Heart right ventricle (tissue), 16 donors: ENCODE measurements at places on chromosomes 12 and 14. TPM values are rescaled to one million over a fixed set of nuclear protein-coding genes. Genes with fewer than 3 reads are reported as not detected.

- no peak for DNase-seq
These were observed 748.8 kb downstream of the C12orf50 start for GRCh38 chr12:87280356-87280755.

TMEM132D gene
- total RNA-seq = not detected

- DNase-seq = no peak
These were observed 13.3 kb upstream of the ANAPC5 start for GRCh38 chr12:121365416-121366062.

CIROP gene
- not detected for total RNA-seq

RAN gene
- total RNA-seq = 327 TPM

GRCh38 chr12:95944108-95944704, 1.1 kb downstream of the AMDHD1 start:
- no peak for DNase-seq

TMEM179 gene
- 0.54 TPM for total RNA-seq

DNA sequence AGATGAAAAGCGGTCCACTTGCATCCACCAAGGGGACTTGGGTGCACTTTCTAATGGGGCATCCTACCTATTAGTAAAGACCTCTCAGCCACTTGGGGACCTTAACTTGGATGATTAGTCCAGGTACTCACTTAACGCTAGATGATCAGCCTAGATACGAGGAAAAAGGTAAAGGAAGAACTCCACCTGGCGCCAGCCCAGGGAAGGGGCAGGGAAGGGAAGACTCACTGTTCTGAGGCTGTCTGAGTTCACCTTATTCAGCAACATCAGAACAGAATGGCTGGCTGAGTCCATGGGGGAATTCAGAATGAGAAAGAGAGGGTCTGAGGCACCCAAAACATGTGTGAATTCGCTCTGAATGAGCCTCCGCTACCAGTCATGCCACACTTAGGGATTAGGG, 7.1 kb downstream of the IL22 start:
- DNase-seq = no peak

- DNase-seq = no peak
These were observed 461.4 kb upstream of the USP15 start for GRCh38 chr12:61798778-61799177.

DNA sequence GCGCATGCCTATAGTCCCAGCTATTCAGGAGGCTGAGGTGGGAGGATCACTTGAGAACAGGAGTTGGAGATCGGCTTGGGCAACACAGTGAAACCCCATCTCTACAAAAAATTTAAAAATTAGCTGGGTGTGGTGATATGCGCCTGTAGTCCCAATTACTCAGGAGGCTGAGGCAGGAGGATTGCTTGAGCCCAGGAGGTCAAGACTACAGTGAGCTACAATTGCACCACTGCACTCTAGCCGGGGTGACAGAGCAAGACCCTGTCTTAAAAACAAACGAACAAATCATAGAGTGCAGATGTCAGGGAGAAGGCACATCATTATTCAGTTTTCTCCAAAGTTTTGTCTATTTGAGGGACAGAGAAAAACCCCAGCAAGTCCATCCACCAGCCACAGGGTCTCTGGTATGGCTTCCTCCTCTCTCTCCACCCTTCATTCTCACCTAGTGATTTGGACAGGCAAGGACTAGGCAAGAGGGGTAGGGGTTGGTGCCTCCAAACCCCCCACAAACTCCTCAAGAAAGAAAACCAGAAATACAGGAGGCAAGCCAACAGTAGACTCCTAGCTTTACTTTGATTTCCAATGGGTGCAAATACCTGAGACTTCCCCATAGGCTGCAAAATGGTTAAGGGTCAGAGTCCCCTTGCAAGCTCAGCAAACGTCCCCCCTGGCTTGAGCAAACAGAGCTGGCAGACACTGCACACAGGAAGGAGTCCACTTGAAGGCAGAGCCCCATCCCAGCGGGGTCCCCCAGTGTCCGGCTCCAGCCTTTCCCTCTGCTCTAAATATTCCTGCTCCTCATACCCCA, 26.5 kb upstream of the RPLP0 start:
- DNase-seq = no peak

TPPP2 gene
- 1.6 TPM for total RNA-seq

CMKLR1 gene
- total RNA-seq = 5.3 TPM

- DNase-seq = no peak
These were observed 221.8 kb upstream of the RTL1 start for GRCh38 chr14:101125313-101125712.

ZDHHC22 gene
- not detected for total RNA-seq

DNA sequence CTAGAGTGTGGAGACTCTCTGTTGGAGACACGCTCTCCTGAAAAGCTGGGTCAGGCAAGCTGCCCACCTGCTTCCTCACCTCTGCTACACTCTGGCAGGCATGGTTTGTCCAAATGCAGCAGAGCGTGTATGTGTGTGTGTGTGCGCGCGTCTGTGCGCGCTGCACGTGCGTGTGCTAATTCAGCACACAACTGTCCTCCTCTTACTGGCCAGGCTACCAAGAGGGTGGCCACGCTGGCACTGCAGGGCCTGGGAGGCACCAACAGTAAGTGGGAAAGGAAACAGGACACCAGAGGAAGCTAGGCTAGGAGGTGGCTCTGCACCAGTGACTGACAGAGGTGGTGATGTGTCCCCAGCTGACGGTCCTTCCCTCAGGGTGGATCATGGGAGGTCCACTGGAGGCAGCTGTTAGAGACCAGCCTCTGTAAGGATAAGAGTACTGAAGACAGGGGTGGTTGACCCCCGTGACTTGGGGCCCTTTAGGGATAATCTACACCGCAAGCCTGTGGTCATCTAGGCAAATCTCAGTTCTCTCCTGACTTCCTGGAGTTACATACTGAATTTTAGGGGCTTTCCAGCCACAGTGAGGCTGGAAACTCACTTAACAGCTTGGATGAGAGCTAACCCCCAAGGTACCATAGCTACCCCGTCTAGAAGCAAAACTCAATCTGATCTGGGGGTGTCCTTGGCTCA, 15.6 kb upstream of the TFCP2 start:
- DNase-seq = no peak

DNA sequence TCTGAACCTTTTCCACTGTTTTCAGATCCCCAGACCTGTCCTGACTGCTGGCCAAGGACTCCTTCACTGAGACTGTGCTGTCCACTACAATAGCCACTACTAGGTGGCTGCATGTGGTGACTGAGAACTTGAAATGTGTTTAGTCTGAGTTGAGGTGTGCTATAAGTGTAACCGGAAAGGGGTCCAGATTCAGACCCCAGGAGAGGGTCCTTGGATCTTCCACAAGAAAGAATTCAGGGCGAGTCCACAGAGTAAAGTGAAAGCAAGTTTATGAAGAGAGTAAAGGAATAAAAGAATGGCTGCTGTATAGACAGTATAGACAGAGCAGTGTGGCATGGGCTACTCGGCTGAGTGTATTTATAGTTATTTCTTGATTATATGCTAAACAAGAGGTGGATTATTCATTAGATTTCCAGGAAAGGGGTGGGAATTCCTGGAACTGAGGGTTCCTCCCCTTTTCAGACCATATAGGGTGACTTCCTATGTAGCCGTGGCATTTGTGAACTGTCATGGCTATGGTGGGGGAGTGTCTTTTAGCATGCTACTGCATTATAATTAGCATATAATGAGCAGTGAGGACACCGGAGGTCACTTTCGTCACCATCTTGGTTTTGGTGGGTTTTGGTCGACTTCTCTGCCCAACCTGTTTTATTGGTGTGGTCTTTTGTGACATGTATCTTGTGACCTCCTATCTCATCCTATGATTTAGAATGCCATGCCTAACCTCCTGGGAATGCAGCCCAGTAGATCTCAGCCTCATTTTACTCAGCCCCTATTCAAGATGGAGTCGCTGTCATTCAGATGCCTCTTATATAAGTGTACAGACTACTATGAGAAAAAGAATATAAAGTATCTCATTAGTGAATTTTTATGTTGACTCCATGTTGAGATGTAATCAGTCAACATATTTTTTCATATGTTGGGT, 70.0 kb upstream of the SRSF5 start:
- no peak for DNase-seq

- no peak for DNase-seq
These were observed 42.1 kb upstream of the STRN3 start for GRCh38 chr14:31068235-31068634.

ZFHX2 gene
- 0.75 TPM for total RNA-seq

DLK1 gene
- total RNA-seq = 6.9 TPM

TOMM20L gene
- total RNA-seq = not detected

TGFB3 gene
- total RNA-seq = 33.3 TPM

DNA sequence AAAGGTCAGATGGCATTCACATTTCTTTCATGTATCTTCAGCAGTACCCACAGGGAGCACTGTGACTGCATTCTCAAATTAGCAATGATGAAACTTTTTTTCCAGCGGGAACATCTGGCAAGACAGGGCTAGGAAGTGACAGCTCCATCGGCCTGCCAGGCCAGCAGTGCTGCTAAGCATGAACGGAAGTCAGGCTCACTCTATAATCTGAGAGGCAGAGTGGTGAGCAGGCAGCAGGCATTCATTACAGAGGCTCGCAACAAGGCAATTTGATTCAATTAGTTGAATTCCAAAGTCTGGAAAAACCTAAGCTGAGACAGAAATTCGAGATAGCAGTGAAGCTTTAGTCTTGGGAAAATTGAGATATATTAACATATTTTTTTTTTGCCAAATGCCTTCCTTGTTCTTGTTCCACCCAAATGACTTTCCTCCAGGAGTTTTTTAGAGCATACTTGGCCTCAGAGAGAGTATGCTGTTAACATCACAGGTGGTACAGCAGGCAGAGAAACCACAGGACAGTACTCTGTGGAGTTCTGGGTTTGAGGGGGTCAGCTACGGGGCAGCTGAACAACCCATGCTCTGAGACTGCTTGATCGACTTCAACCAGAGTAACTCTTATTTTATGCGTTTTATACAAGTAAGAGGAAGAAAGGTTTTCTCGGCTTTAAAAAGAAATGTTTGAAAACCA, 414.9 kb downstream of the APAF1 start:
- peak; percentile 48 for DNase-seq

EVL gene
- total RNA-seq = 58.0 TPM

DNA sequence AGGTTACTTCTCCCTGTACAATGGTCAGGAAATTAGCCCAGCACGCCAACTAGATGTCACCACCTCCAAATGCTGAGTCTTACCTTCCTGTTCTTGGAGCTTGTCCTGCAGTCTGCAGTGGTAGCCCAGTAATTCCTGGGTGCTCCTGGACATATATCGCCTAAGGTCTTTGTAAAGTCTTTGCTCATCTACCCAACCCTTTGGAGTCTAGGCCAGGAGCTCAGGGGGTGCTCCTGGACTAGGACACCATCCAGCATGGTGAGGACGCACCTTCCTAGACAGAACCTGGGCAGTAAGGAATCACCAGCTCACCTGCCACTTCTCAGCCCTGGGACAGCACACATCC, 569 bp downstream of the SERPINA10 start:
- no peak for DNase-seq

EGLN3 gene
- 271 TPM for total RNA-seq

DNA sequence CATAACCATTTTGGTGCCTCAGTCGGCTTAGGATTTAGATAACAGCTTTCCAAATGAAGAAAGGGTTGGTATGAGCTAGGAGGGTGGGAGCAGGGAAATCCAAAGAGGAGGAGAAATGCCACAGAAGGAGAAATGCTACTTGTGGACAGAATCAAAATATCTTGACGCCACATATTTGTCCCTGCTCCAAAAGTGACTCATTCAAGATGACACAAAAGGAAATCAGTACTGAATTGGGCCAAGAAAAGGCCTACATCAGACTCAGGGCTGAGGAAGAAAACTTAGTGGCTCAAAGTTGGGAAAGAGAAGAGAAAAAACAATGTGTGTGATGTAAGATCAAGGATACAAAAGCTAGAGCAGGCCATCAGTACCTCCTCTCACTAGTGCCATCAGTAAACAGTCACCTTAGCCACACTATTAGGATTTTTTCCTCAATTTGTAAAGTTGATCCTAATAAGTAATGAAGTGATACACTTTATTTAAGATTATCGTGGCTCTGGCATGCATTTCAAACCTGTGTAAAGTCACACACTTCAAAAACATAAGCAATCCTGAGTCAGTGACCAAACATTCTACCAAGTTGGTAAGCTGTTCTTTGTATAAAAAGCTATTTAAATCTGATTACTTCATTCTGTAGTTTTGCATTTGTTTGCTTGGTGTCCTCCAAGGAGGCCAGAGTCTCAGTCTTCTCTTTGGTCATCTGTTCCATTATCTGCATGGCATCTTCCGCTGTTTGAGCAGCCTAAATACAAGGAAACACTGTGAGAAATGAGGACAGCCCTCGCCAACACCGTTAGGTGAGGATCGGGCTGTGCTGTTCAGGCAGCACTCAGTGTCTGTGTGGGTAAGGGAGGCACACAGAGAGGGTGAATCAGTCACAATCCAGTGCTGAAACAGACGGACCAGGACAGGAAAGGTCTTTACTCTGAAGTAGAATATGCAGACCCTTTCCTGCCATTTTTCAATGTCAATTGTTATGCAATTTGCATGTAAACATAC, 52.6 kb upstream of the VPS33A start:
- no peak for DNase-seq

GRCh38 chr12:116138364-116138763, 139.1 kb downstream of the MED13L start:
- DNase-seq = no peak

- DNase-seq = no peak
These were observed 175.1 kb upstream of the ARHGAP5 start for GRCh38 chr14:31902002-31902401.

GRCh38 chr12:75577812-75578211, 66.4 kb upstream of the KRR1 start:
- no peak for DNase-seq

- peak; percentile 63 for DNase-seq
These were observed 39.7 kb downstream of the KRT80 start for GRCh38 chr12:52151837-52152783.

GRCh38 chr12:84701041-84701440, 211.6 kb downstream of the SLC6A15 start:
- DNase-seq = no peak

SLC5A8 gene
- not detected for total RNA-seq

GRCh38 chr12:39062266-39062996, 157.0 kb upstream of the CPNE8 start:
- DNase-seq = no peak

GRCh38 chr14:99420711-99421110, 59.9 kb downstream of the SETD3 start:
- no peak for DNase-seq

- DNase-seq = no peak
These were observed 87.9 kb upstream of the AVPR1A start for GRCh38 chr12:63238892-63239291.

GRCh38 chr12:23617749-23618148, 331.7 kb downstream of the SOX5 start:
- DNase-seq = no peak

DNA sequence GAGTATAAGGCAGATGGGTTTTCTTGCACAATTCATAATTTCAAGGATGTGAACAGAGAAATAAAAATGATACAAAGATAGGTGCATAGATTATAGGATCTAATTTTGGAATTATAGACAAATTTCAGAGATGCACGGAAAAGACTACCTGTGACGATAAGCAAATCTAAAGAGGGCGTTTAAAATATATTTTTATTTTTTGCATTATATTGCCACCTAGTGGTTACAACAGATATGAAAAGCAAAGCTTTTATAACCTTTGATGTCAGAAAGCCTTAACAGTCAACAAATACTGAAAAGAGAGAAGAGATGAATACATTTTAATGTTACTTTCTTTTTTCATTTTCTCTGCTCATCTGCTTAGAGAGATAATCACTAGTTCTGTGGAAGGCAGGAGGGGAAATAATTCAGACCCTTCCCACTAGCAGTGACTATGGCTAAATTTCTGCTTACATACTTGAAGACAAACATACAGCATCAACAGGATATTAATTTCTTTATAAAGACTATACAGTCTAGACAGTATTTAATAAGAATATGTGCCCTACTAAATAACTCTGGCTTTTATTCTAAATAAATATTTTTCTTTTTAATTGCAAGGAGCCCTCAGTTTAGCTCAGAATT, 46.3 kb downstream of the NTS start:
- DNase-seq = no peak
